Mucosa of gallbladder (tissue), 1 donor: ENCODE measurements at places on chromosomes 7 and 10.

- no peak for DNase-seq
These were observed 5.2 kb downstream of the NEUROD6 start for GRCh38 chr7:31335161-31335856.

DNA sequence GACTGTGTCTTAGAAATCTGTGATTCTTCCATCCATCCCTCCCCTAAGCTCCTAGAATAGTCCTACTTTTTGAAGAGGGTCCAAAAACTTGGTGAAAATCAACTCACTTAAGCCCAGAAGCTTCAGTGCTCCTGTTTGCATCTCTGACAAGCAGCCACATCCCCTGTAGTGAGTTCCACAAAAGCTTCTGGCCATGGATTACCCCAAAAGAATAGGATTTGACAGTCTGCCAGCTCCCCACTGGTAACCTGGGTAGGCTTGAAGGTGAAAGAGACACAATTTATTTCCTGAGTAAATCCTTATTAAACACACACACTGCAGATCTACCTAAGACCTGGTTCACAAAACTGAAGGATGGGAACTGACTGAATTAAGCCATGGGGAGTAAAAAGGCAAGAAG, 46.5 kb downstream of the LGI1 start:
- DNase-seq = no peak

- no peak for DNase-seq
These were observed 78.9 kb downstream of the SRI start for GRCh38 chr7:88140947-88141346.

- no peak for DNase-seq
These were observed 5.4 kb upstream of the SUV39H2 start for GRCh38 chr10:14873090-14873760.

GRCh38 chr10:76035206-76036110, 604.0 kb downstream of the LRMDA start:
- no peak for DNase-seq

DNA sequence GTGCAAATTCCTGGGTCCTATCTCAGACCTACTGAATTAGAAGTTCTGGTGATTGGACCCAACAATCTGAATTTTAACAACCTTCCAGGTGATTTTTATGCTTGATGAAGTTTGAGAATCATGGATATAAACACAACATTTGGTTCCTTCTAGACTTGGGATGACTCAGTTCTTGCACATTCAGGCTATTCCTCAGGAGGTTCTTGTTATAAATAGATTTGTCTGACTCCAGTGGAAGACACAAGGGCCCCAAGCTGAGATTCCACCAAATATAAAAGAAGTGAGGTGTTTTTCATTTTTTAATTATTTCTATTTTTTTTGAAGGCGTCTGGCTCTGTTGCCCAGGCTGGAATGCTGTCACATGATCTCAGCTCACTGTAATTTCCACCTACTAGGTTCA, 9.4 kb upstream of the TAS2R16 start:
- no peak for DNase-seq

DNA sequence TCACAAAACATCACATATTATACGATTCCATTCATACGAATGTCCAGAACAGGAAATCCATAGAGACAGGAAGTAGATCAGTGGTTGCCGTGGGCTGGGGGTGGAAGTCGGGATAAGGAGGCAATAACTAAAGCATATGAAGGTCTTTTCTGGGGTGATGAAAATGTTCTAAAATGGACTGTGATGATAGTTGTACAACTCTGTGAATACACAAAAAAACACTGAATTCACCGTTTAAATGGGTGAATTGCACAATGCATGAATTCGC, 3.2 kb upstream of the INSIG1 start:
- DNase-seq = no peak

- no peak for DNase-seq
These were observed 85.2 kb downstream of the WNT2 start for GRCh38 chr7:117237646-117238045.

GRCh38 chr10:30073045-30073766, 13.8 kb upstream of the JCAD start:
- no peak for DNase-seq

- no peak for DNase-seq
These were observed 462.5 kb downstream of the PTPRN2 start for GRCh38 chr7:158125091-158125490.

DNA sequence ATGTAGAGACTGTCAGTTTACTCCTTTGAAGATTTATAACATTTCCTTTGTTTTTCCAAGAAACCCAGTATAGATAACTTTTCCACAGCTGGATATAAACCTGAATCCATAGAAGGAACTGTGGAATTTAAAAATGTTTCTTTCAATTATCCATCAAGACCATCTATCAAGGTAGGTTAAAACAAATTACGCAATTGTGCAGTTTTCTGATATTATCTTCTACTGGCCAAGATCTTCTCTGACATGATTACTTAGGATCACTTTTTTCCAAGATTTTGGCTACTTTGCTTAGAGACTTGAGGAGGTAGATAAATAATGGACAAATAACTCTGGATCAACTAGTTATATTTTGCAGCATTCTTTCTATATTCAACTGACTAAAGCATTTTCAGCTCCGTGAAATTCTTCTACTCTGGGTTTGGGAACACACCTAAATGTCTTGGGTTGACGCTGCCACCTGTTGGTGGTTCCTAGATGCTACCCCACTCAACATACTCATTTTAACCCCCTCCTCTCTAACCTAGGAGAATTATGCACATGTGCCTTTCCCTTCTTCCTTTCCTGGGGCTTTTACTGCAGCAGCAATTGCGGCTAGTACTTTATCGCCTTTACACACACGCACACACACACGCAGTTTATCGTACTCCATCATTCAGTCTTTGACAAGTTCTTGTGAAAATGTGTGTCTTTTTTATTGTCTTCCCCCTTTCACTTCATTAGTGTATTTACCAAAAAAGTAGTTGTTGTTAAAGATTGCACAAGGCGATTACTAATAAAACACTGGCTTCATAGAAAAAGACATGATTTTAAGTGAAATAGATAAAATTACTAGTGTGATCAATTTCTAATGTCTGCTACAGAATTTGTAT, 32.7 kb downstream of the ABCB5 start:
- DNase-seq = peak; percentile 22

- no peak for DNase-seq
These were observed 187.5 kb upstream of the FEZF1 start for GRCh38 chr7:122492007-122492406.

- DNase-seq = no peak
These were observed 832 bp upstream of the TIAL1 start for GRCh38 chr10:119597405-119598186.

DNA sequence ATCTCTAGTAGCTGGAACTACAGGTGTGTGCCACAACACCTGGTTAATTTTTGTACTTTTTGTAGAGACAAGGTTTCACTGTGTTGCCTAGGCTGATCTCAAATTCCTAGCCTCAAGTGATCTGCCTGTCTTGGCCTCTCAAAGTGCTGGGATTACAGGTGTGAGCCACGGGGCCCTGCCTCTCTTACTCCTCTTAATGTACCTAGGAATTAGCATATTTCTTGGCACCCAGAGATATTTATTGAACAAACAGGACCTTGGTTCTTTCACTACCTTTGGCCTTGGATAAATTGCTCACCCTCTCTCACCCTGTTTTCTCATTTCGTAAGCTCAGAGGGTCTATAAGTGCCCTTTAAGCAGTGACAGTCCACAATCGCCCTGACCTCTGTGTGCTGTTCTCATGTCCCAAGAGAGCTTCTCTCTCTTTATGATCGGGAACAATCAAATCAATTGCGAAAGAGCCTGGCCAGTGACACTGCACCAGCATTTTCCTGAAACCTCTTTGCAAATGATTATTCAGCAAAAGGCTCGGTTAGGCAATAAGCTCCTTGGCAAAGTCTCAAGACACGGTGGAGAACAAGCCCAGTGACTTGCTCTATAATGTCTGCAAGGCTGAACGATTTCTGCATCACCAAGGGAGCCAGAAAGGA, 117.7 kb downstream of the APBB1IP start:
- peak; percentile 65 for DNase-seq

DNA sequence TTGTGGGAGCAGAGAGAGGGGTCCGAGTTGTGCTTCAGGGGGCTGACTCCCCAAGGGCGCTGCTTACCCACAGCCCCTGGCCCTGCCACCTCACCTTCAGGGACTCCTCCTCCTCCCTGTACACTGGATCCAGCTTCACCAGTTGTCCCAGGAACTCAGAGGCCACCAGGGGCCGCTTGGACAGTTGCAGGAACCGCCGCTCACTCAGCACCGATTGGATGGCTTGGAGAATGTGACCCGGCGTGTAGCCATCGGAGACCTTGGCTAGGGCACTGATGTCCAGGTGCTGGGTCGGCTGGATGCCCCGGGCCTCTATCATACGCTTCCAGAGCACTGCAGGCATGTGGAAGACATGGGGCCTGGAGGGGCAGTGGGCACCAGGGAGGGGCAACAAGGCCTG, 4.5 kb upstream of the ASB10 start:
- DNase-seq = no peak

DNA sequence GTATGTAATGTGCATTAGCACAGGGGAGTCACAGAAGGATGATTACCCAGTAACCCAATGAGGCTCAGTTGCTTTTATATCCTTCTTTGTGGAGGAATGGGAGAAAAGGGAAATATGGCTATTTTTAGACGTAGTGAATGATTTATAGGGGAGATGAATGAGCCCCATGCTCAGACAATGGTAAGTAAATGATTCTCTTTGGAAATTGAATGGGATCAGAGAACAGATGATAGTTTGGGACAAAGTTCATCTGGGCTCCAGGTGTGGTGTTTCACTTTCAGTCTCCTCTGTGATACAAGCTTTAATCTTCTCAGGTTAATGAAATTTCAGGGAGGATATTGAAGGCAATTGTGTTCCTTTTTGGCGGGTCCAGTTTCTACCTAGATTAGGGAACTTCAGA, 63.0 kb upstream of the MPP7 start:
- DNase-seq = peak; percentile 54

- no peak for DNase-seq
These were observed 176.8 kb upstream of the FERD3L start for GRCh38 chr7:19322002-19322401.

GRCh38 chr10:78218798-78219490, 185.3 kb downstream of the RPS24 start:
- no peak for DNase-seq
